Muscle of leg (tissue), 16 donors: ENCODE measurements at places on chromosomes 6 and 20. TPM values are rescaled to one million over a fixed set of nuclear protein-coding genes. Genes with fewer than 3 reads are reported as not detected.

CRISP2 gene
- not detected for polyA plus RNA-seq

BPIFA1 gene
- polyA plus RNA-seq, result not detected

DNA sequence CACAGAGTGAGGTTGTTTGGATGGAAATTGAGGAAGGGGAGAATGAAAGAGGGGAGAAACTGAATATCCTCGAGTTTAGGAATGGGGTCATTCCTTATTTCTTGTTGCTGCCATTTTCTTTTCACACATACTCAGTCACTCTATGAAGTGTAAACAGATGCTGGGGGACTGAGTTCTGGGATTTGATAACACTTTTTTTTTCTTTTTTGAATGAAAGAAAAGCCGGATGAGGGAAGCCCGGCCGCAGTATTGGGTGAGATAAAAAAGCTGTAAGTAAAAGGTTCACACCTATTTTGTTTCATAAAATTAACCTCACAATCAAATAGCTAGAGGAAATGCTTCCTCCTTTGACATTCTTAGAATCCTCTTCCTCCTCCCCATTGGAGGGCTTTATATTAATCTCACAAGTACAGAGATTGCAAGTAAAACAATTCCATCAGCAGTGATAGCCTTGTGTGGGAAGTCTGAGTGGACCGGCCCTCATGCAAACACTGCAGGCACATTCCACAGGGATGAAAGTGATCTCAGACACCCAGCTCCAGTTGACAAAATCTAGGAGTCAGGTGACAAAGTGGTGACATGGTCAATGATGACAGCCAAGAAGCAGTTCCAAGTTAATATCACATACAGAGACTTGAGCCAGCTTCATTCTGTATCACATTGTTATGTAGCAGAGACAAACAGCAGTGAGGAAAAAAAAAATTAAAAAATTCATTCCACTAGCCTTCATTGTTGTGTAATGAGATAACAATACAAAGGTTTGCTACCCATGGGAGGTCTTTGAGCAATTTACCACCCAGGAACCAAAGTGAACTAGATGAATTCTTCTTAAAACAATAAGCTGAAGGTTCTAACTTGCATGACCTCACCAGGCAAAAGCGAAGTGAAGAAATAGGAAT lies 391.1 kb upstream of the HSF2 start:
- no peak overlapping the region for H3K4me3 ChIP-seq
- H3K27me3 ChIP-seq, result no peaks in the 10 kb centered on the region
- peak overlapping the region; percentile 72 for H3K27ac ChIP-seq

- H3K36me3 ChIP-seq, result no peaks in the 10 kb centered on the region
- H3K27ac ChIP-seq, result peak overlapping the region; percentile 57
- no peak overlapping the region for H3K4me3 ChIP-seq
- peaks cover 34% of the 10 kb centered on the region for H3K4me1 ChIP-seq
These were observed 10.3 kb downstream of the FILIP1 start for GRCh38 chr6:75483136-75483952.

- DNase-seq, result no peak
- no peak overlapping the region for H3K4me3 ChIP-seq
- H3K27ac ChIP-seq, result no peak overlapping the region
- H3K4me1 ChIP-seq, result peaks cover 14% of the 10 kb centered on the region
These were observed 63.0 kb downstream of the STX11 start for GRCh38 chr6:144213315-144213714.

- H3K27ac ChIP-seq, result no peak overlapping the region
- no peaks in the 10 kb centered on the region for H3K4me1 ChIP-seq
- DNase-seq, result no peak
- H3K4me3 ChIP-seq, result no peak overlapping the region
- H3K36me3 ChIP-seq, result no peaks in the 10 kb centered on the region
- H3K27me3 ChIP-seq, result peaks cover 2% of the 10 kb centered on the region
These were observed 38.7 kb upstream of the TFAP2A start for GRCh38 chr6:10453596-10453995.

DNA sequence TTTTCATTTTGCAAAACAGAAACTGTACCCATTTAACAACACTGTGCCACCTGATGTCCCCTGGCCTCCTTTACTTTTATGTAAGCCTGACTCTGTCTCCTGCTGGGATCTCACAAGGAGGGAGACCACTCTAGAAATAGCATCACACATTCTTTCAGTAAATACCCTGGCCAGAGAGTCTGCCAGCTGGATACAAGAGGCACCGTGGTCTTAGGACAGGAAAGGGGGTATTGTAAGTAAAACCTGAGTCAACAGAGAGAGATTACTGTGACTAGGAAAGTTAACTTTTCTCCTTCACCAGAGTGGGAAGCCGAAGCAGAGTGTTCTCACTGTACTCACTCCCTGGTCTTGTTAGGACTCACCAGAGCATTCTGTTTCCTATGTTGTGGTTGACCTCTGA lies 27.8 kb downstream of the CMTR1 start:
- no peaks in the 10 kb centered on the region for H3K27me3 ChIP-seq
- peaks cover 71% of the 10 kb centered on the region for H3K36me3 ChIP-seq
- no peak overlapping the region for H3K4me3 ChIP-seq

GRCh38 chr6:79034865-79035264 lies 43.2 kb downstream of the PHIP start:
- no peak for DNase-seq
- H3K27me3 ChIP-seq, result no peaks in the 10 kb centered on the region
- H3K27ac ChIP-seq, result no peak overlapping the region
- H3K4me1 ChIP-seq, result no peaks in the 10 kb centered on the region
- no peak overlapping the region for H3K4me3 ChIP-seq
- peaks cover 13% of the 10 kb centered on the region for H3K36me3 ChIP-seq

DNA sequence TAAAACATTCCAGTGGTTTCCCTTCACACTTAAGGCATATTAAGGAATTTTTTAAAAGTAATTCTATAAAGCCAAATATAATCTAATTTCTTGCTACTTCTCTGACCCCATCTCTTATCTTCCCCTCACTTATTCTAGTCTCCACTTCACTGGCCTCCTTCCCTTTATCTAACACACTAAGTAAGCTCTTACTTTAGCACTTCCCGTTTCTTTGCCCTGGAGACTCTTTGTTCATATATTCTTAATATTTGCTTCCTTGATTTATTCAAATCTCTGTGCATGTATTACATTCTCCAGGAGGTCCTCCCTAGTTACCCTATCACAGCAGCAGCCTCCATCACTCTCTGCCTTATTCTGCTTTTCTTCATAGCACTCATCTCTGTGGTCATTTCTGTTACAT lies 20.3 kb downstream of the GTPBP2 start:
- no peak overlapping the region for H3K27ac ChIP-seq
- H3K36me3 ChIP-seq, result peaks cover 33% of the 10 kb centered on the region
- no peak for DNase-seq
- H3K4me3 ChIP-seq, result no peak overlapping the region

GRCh38 chr6:133989525-133989924 lies 36.5 kb downstream of the TBPL1 start:
- no peaks in the 10 kb centered on the region for H3K36me3 ChIP-seq
- H3K4me3 ChIP-seq, result no peak overlapping the region
- no peak overlapping the region for H3K27ac ChIP-seq
- no peaks in the 10 kb centered on the region for H3K27me3 ChIP-seq
- peaks cover 2% of the 10 kb centered on the region for H3K4me1 ChIP-seq
- DNase-seq, result no peak
